ENCODE measurements at places on chromosomes 3 and 15. TPM values are rescaled to one million over a fixed set of nuclear protein-coding genes. Genes with fewer than 3 reads are reported as not detected.

GABRG3 gene
- 5.2 TPM for total RNA-seq

GRCh38 chr15:79078763-79079410 is 11.7 kb downstream of the RASGRF1 start:
- H3K4me3 ChIP-seq, result no peak overlapping the region
- no peaks in the 10 kb centered on the region for H3K4me1 ChIP-seq
- H3K36me3 ChIP-seq, result no peaks in the 10 kb centered on the region
- DNase-seq, result no peak
- no peak overlapping the region for H3K27ac ChIP-seq

DNA sequence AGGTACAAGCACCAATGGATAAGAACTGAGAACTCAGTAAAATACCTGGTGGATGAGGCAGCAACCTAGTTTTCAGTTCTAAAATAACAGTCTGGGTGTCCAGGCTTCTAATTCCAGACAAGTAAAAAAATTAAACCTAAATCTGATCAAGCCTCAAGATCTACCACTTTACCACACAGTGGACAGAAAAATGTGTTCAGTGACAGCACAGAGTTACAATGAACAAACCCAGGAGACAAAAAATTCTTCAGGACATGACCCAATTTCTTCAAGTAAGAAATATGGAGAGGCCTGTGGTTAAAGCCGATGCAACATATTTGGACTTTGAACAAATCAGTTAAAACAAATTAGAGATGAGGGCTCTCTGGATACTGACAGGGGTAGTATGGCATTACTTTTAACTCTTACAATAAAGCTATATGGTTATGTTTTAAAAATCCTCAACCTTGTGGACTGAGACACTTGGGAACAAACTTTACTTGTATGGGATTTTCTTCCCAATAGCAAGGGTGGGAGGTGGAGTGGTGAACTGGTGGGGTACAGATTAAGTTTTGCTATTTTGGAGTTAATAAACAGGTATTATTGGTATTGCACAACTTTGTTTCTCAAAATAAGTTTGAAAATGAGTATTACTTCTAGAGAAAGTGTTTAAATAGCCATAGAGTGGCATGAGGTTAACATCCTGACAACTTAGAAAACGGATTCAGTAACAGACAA is 14.2 kb downstream of the CCNL1 start:
- H3K4me3 ChIP-seq, result no peak overlapping the region
- H3K36me3 ChIP-seq, result peaks cover 29% of the 10 kb centered on the region
- no peaks in the 10 kb centered on the region for H3K4me1 ChIP-seq
- DNase-seq, result no peak
- no peaks in the 10 kb centered on the region for H3K27me3 ChIP-seq

DNA sequence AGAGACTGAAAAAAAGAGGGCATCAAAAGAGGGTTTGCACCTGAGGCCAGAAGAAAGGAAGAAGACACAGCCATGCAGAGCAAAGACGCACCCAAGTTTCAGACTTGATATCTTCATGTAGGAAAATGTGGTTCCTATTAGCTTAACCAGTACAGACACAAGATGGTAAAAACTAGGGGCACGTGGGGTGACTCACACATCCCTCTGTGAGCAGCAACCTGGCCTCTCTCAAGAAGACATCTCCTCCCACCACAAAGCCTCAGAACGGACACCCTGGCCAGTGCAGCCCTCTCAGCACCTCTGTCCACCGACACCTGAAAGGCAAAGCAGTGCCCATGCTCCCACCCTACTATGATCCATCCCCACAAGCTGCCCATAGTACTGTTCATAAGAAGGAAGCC is 33.3 kb downstream of the GLB1 start:
- H3K4me1 ChIP-seq, result no peaks in the 10 kb centered on the region
- H3K4me3 ChIP-seq, result no peak overlapping the region
- H3K27me3 ChIP-seq, result no peaks in the 10 kb centered on the region

APOD gene
- 1.1 TPM for total RNA-seq

GRCh38 chr3:23873941-23874340 is 42.8 kb downstream of the NKIRAS1 start:
- no peak for DNase-seq
- peaks cover 47% of the 10 kb centered on the region for H3K4me1 ChIP-seq
- H3K36me3 ChIP-seq, result peaks cover 13% of the 10 kb centered on the region
- no peak overlapping the region for H3K27ac ChIP-seq
- no peaks in the 10 kb centered on the region for H3K27me3 ChIP-seq

DNA sequence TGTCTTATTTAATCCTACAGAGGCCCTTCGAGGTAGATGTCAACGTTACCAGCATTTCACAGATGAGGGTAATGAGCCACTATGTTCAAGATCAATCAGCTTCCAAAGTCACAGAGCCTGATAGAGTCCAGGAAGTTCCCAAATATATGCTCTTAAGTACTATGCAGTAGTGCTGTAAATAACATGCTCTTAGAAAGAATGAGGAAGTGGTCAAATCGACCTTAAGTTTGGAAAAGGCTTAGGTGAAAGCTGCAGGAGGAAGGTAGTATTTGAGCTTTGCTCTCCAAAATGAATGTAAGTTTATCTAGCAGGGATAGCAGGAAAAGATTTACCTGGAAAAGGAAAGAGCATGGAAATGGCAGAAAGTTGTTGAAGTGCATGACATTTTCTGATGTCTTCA is 234.0 kb downstream of the RBMS3 start:
- H3K27me3 ChIP-seq, result no peaks in the 10 kb centered on the region
- no peak overlapping the region for H3K4me3 ChIP-seq
- no peak overlapping the region for H3K27ac ChIP-seq
- peaks cover 38% of the 10 kb centered on the region for H3K4me1 ChIP-seq

GRCh38 chr3:126582311-126582710 is 23.6 kb upstream of the C3orf22 start:
- no peaks in the 10 kb centered on the region for H3K4me1 ChIP-seq
- H3K27me3 ChIP-seq, result no peaks in the 10 kb centered on the region
- H3K4me3 ChIP-seq, result no peak overlapping the region

SHC4 gene
- total RNA-seq, result 4.9 TPM

CISH gene
- total RNA-seq, result 8.6 TPM

DNA sequence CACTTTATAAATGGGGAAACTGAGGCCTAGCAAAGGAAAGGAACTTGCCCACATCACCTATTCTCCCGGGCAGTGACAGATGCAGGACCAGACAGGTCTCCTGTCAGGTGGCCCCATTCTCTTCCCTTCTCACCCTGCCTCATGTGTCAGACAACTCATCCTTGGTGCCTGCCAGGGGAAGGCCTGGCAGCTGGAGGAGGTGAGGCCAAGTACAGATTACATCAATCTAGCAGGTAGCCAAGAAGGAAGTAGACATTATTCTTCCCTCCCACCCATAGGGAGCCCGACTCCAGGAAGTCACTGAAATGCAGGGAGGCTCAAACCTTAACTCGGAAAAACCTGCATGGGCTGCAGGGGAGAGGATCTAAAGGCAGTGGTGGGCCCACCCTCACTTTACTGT is 39.6 kb downstream of the DAPK2 start:
- H3K27me3 ChIP-seq, result no peaks in the 10 kb centered on the region
- no peaks in the 10 kb centered on the region for H3K4me1 ChIP-seq
- DNase-seq, result no peak
- H3K27ac ChIP-seq, result no peak overlapping the region

DNA sequence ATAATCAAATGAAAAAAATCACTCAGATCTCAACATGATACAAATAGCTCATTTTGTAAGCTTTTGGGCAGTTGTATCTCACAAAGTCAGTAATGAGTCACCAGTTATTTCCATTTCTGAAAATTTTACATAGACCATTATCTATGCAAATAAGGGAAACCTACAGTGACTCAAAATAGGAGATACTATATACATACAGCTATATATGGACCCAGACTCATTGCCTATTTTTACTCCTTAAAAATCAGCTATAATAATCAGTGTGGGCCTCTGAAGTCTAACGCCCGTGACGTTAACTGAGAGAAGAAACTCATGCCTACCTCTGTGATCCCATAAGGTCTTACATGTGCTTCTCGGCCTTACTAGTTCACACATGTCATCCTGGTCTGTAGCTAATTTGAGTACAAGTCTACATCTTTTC is 31.6 kb downstream of the LRIG1 start:
- peaks cover 80% of the 10 kb centered on the region for H3K4me1 ChIP-seq
- H3K27ac ChIP-seq, result no peak overlapping the region
- no peak overlapping the region for H3K4me3 ChIP-seq
- DNase-seq, result no peak

DNA sequence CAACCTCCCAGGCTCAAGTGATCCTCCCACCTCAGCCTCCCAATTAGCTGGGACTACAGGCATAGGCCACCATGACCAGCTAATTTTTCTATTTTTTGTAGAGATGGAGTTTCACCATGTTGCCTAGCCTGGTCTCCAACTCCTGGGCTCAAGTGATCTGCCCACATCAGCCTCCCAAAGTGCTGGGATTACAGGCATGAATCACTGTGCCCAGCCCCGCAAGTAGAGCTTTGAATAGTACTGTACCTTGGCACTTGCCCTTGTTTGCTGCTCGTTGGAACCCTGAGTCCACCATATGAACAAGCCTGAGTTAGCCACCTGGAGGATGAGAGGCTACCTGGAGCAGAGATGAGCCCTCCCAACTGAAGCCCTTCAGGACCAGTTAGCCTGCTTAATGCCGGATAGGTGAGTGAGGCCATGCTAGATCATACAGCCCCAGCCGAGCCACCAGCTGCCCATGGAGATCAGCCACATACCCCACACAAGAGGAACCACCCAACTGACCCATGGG is 267.9 kb downstream of the SHQ1 start:
- H3K4me1 ChIP-seq, result peaks cover 12% of the 10 kb centered on the region
- no peak overlapping the region for H3K27ac ChIP-seq
- no peak overlapping the region for H3K4me3 ChIP-seq

- H3K4me1 ChIP-seq, result no peaks in the 10 kb centered on the region
- no peaks in the 10 kb centered on the region for H3K36me3 ChIP-seq
- DNase-seq, result no peak
- no peak overlapping the region for H3K27ac ChIP-seq
These were observed 904.8 kb downstream of the NAALADL2 start for GRCh38 chr3:175763948-175764347.

DNA sequence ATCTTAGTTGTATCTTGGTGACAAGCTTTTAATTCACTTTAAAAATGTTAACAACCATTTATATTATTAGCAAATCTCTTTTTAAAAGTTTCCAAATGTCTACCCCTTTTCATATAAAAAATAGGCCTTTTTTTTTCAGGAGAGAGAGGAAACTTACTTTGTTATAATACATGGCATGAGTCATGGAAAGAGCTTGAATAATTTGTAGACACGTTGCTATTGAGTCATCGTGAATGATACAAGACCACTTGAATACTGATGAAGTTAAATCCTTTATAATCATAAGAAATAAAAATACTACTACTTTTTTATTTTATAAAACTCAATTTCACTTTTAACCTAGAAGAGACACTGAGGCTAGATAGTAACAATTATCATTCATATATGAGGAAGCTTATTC is 70.3 kb upstream of the BBX start:
- no peak overlapping the region for H3K27ac ChIP-seq
- no peaks in the 10 kb centered on the region for H3K4me1 ChIP-seq

STRIT1 gene
- total RNA-seq, result not detected

- DNase-seq, result no peak
- no peak overlapping the region for H3K27ac ChIP-seq
- no peaks in the 10 kb centered on the region for H3K27me3 ChIP-seq
- no peak overlapping the region for H3K4me3 ChIP-seq
- no peaks in the 10 kb centered on the region for H3K4me1 ChIP-seq
- H3K36me3 ChIP-seq, result no peaks in the 10 kb centered on the region
These were observed 251.5 kb downstream of the TUSC7 start for GRCh38 chr3:116961106-116961505.

GRCh38 chr3:138888560-138888959 is 53.8 kb upstream of the PIK3CB start:
- H3K4me1 ChIP-seq, result no peaks in the 10 kb centered on the region
- no peaks in the 10 kb centered on the region for H3K27me3 ChIP-seq
- DNase-seq, result no peak
- no peaks in the 10 kb centered on the region for H3K36me3 ChIP-seq
- no peak overlapping the region for H3K4me3 ChIP-seq

DNA sequence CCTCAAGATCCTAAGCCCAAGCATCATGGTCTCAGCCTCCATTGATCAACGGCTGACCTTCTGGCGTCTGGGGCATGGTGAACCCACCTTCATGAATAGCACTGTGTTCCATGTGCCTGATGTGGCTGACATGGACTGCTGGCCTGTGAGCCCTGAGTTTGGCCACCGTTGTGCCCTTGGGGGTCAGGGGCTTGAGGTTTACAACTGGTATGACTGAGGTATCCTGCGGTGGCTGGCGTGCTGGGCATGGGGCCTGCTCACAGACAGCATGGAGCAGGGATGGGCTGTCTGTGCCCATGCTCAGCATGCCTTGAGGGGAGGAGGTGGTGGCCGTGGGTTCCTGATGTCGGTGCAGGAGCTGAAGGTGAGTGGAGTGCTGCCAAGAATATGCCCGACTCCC is 3.3 kb downstream of the DALRD3 start:
- H3K27ac ChIP-seq, result no peak overlapping the region
- H3K4me1 ChIP-seq, result peaks cover 18% of the 10 kb centered on the region
- H3K36me3 ChIP-seq, result peaks cover 8% of the 10 kb centered on the region
- peaks cover 3% of the 10 kb centered on the region for H3K27me3 ChIP-seq

- peaks cover 53% of the 10 kb centered on the region for H3K27me3 ChIP-seq
- H3K27ac ChIP-seq, result no peak overlapping the region
- H3K4me3 ChIP-seq, result no peak overlapping the region
- no peak for DNase-seq
- no peaks in the 10 kb centered on the region for H3K36me3 ChIP-seq
- H3K4me1 ChIP-seq, result no peaks in the 10 kb centered on the region
These were observed 7.3 kb upstream of the HRH1 start for GRCh38 chr3:11146773-11147660.

PLA2G4E gene
- total RNA-seq, result not detected

- DNase-seq, result no peak
- peaks cover 4% of the 10 kb centered on the region for H3K36me3 ChIP-seq
- H3K27me3 ChIP-seq, result no peaks in the 10 kb centered on the region
- H3K27ac ChIP-seq, result no peak overlapping the region
These were observed 8.6 kb downstream of the CEP152 start for GRCh38 chr15:48802257-48802656.

DNA sequence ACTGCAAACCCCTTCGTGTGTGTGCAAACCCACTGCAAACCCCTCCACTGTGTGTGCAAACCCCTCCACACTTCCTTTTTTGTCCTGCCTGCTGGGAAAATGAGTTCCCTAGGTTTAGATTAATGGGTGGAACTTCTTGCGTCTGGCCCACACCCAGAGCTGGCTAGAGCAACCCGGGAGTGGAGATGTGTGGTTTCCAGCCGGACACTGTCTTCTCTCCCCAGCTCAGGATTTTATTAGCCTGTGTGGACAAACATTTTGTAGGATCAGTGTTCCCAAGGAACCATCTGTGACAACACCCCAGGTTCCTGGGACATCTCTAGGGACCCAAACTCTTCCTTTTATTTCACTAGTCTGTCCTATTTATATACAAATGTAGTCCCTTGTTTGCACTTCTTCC is 9.6 kb upstream of the LRRK1 start:
- H3K27me3 ChIP-seq, result peaks cover 14% of the 10 kb centered on the region
- no peak for DNase-seq
- peaks cover 6% of the 10 kb centered on the region for H3K4me1 ChIP-seq
- peaks cover 7% of the 10 kb centered on the region for H3K36me3 ChIP-seq
- H3K4me3 ChIP-seq, result no peak overlapping the region

- no peaks in the 10 kb centered on the region for H3K36me3 ChIP-seq
- H3K4me1 ChIP-seq, result peaks cover 9% of the 10 kb centered on the region
- DNase-seq, result peak; percentile 87
- H3K27me3 ChIP-seq, result peaks cover 44% of the 10 kb centered on the region
- no peak overlapping the region for H3K27ac ChIP-seq
- H3K4me3 ChIP-seq, result no peak overlapping the region
These were observed 79.7 kb downstream of the TMEM266 start for GRCh38 chr15:76139368-76140073.

GOLGA8H gene
- 2.1 TPM for total RNA-seq

GRCh38 chr15:39376371-39376909 is 204.4 kb upstream of the THBS1 start:
- H3K36me3 ChIP-seq, result peaks cover 4% of the 10 kb centered on the region
- H3K4me1 ChIP-seq, result no peaks in the 10 kb centered on the region
- no peaks in the 10 kb centered on the region for H3K27me3 ChIP-seq

CPLX3 gene
- total RNA-seq, result not detected

Measured in neural crest cell (in vitro differentiated cells).